Esophagus squamous epithelium (tissue), 5 donors: ENCODE measurements at places on chromosomes 11 and 22. TPM values are rescaled to one million over a fixed set of nuclear protein-coding genes. Genes with fewer than 3 reads are reported as not detected.

DNA sequence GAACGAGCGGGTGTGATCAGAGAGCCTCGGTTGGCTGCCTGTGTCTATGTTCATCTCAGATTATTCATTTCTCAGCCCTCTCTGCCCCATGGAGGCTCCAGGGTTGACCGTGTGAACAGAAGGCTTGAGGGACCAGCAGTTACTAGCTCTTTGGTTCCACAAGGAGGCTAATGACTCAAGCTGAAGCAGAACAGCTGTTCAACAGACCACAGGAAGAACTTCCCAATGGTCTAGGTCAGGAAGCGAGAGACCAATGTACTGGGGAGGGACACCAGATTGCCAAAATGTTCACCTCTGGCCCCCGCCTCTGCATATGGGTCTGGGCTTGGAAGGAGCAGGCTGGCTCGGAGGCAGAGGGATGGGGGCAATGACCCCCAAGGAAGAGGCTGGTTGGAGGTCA lies 14.7 kb upstream of the PDE2A start:
- DNase-seq, result no peak

DNA sequence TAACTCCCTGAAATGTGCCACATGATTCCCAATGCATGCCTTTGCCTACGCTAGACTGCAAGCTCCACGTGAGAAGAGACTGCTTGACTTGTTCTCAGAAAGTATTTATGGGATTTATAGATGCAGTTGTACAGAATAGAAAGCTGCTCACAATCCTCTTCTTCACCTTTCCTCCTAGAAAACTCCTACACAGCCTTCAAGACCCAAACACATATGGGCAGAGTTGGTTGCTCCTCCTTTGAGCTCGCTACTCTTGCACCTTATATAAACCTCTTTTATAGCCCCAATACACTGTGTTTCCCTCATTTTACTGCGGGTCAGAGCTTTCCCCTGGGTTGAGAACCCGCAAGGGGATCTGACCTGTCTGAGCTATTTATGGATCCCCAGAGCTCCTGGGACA lies 16.4 kb downstream of the C1QTNF6 start:
- DNase-seq, result no peak

DNA sequence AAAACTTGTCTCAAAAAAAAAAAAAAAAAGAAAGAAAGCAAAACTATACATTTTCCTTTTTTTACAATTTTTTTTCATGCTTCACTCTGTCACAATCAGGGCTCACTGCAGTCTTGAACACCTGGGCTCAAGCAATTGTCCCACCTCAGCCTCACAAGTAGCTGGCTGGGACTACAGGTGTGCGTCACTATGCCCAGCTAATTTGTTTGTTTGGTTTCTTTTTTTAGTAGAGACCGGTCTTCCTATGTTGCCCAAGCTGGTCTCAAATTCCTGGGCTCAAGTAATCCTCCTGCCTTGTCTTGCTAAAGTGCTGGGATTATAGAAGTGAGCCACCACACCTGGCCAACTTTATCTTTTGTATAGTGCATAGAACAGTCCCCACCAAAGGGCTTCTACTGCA lies 15.0 kb upstream of the CXCR5 start:
- DNase-seq, result no peak

- DNase-seq, result no peak
Measured at GRCh38 chr11:108727665-108728064, 62.8 kb downstream of the DDX10 start.

GRCh38 chr11:2718817-2719438 lies 19.1 kb upstream of the KCNQ1OT1 start:
- no peak for DNase-seq

DNA sequence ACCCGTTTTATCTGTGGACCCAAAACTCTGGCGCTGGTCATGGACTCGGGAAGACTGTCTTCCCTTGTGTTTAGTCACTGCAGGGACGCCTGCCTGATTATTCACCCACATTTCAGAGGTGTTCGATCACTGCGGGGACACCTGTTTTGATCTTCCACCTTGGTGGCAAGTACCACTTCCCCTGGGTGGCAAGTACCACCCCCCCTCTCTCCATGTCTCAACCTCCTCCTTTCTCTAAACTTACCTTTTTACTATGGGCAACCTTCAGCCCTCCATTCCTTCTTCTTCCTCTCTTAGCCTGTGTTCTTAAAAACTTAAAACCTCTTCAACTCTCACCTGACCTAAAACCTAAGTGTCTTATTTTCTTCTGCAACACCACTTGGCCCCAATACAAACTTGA lies 1.9 kb upstream of the NDUFC2 start:
- DNase-seq, result no peak

DNA sequence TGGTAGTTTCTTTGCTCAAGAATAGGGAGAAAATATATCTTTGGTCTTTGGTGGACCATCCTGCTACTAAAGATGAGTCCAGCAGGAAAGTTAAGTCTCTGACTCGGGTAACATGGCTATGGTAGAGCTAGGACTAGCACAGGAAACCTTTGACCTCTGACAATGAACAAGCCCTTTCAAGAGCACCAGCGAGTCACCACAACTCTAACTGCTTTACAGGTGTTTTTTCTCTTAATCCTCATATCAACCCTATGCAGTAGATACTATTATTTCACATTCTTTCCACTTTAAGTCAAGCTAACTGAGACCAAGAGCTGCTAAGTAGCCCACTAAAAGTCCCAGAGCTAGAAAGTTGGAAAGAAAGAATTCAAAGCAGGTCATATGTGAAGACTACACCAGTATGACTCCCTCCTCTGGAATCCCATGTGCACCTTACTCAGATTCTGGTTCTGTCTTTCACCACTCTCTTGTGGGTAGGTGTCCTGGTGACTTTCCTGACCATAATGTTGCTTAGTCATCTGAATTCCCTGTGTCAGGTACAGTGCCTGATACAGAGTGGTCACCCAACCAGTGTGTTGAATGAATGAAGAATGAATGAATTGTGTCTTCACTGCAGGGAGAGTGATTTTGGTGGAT lies 53.8 kb upstream of the ME3 start:
- no peak for DNase-seq

- DNase-seq, result no peak
Measured at GRCh38 chr11:79174045-79175008, 266.5 kb downstream of the TENM4 start.

NXPE4 gene
- total RNA-seq, result not detected

PTH gene
- total RNA-seq, result not detected

B3GAT1 gene
- total RNA-seq, result 0.94 TPM

CSNK2A3 gene
- total RNA-seq, result 1.6 TPM

SPCS2 gene
- total RNA-seq, result 51.8 TPM

KCTD21 gene
- total RNA-seq, result 16.0 TPM
